Stomach (tissue), 19 donors: ENCODE measurements at places on chromosomes 7 and 10. TPM values are rescaled to one million over a fixed set of nuclear protein-coding genes. Genes with fewer than 3 reads are reported as not detected.
A peak's percentile ranks its signal among the peaks of the same experiment; 100 is the strongest.

- H3K27ac ChIP-seq = peak overlapping the region; percentile 9
- peaks cover 41% of the 10 kb centered on the region for H3K4me1 ChIP-seq
- H3K4me3 ChIP-seq = peak overlapping the region; percentile 41
- DNase-seq = peak; percentile 23
Observed at GRCh38 chr10:48604039-48604990, 558 bp downstream of the ARHGAP22 start.

DNA sequence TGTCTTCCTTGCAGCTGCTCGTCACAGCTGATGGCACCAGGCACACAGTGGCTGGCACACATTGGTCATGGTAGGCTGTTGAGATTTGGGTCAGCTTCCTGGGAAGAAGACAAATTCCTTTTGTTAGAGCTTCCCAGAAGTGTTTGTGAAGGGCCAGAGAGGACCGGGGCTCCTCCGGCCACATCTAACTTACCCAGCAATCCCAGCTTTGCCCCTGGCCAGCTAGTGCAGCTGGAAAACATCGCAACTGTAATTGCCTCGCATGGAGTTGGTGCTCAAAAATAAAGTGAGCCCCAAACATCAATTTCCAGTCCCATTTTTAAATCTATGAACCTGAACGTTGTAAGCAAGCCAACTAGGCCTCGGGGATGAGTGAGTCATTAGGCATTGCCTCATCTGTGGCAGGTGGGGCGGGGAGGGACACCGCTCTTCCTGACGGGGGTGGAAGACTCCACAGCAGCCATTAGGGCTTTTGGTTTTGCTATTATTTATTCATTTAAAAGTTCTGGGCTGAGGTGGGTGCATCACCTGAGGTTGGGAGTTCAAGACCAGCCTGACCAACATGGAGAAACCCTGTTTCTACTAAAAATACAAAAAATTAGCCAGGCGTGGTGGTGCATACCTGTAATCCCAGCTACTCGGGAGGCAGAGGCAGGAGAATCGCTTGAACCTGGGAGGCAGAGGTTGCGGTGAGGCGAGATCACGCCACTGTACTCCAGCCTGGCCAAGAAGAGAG is 12.4 kb downstream of the CPA5 start:
- peak overlapping the region; percentile 78 for H3K27ac ChIP-seq
- no peak for DNase-seq
- no peaks in the 10 kb centered on the region for H3K4me1 ChIP-seq
- H3K36me3 ChIP-seq = no peaks in the 10 kb centered on the region
- no peaks in the 10 kb centered on the region for H3K27me3 ChIP-seq

GRCh38 chr7:5420067-5420880 is 3.4 kb downstream of the TNRC18 start:
- no peaks in the 10 kb centered on the region for H3K36me3 ChIP-seq
- DNase-seq = peak; percentile 60
- peaks cover 16% of the 10 kb centered on the region for H3K27me3 ChIP-seq

GRCh38 chr10:114653926-114654325 is 4.1 kb downstream of the ABLIM1 start:
- no peak for DNase-seq
- no peak overlapping the region for H3K27ac ChIP-seq

DNA sequence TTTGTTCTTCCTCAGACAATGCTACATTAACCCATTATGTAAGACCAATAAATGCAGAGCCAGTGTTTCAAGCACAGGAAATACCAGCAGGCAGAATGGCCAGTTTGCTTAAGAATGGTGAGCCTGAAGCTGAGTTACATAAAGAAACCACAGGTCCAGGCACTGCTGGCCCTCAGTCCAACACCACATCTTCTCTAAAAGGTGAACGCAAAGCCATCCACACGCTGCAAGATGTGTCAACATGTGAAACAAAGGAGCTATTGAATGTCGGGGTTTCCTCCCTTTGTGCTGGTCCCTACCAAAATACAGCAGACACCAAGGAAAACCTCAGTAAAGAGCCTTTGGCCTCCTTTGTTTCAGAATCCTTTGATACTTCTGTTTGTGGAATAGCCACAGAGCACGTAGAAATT is 63.8 kb downstream of the TASOR2 start:
- no peaks in the 10 kb centered on the region for H3K27me3 ChIP-seq
- H3K36me3 ChIP-seq = peaks cover 84% of the 10 kb centered on the region
- H3K27ac ChIP-seq = no peak overlapping the region
- H3K4me3 ChIP-seq = no peak overlapping the region

GRCh38 chr7:70539617-70540016 is 592.3 kb upstream of the GALNT17 start:
- H3K27ac ChIP-seq = no peak overlapping the region
- no peak overlapping the region for H3K4me3 ChIP-seq
- no peak for DNase-seq
- no peaks in the 10 kb centered on the region for H3K36me3 ChIP-seq

GRCh38 chr7:20085086-20085485 is 132.1 kb downstream of the MACC1 start:
- no peak overlapping the region for H3K27ac ChIP-seq
- H3K27me3 ChIP-seq = no peaks in the 10 kb centered on the region
- no peak overlapping the region for H3K4me3 ChIP-seq
- DNase-seq = no peak

GRCh38 chr10:72847681-72848080 is 45.9 kb upstream of the OIT3 start:
- no peak overlapping the region for H3K27ac ChIP-seq
- H3K36me3 ChIP-seq = no peaks in the 10 kb centered on the region
- H3K4me1 ChIP-seq = no peaks in the 10 kb centered on the region
- DNase-seq = no peak
- H3K27me3 ChIP-seq = no peaks in the 10 kb centered on the region

Gene PNLIP
- total RNA-seq = not detected

Gene GPR22
- not detected for total RNA-seq

Gene PNLIPRP1
- total RNA-seq = not detected

Gene WNT2
- total RNA-seq = not detected

Gene NUTM2E
- total RNA-seq = not detected
